ENCODE measurements at places on chromosomes 2 and 18. TPM values are rescaled to one million over a fixed set of nuclear protein-coding genes. Genes with fewer than 3 reads are reported as not detected.

KHK gene
- total RNA-seq = 0.22 TPM

CAPG gene
- 40.5 TPM for total RNA-seq

TTN gene
- under 0.01 TPM for total RNA-seq

UCN gene
- 1.1 TPM for total RNA-seq

CCL20 gene
- 1.1 TPM for total RNA-seq

TYMS gene
- total RNA-seq = 35.1 TPM

ERFE gene
- 2.4 TPM for total RNA-seq

IL1RL1 gene
- 0.22 TPM for total RNA-seq

AMER3 gene
- total RNA-seq = not detected

SCLY gene
- total RNA-seq = 11.4 TPM

MAP3K19 gene
- not detected for total RNA-seq

CROCC2 gene
- not detected for total RNA-seq

CFAP65 gene
- not detected for total RNA-seq

IL1RN gene
- not detected for total RNA-seq

GBX2 gene
- 0.66 TPM for total RNA-seq

RHOB gene
- total RNA-seq = 189 TPM

GAD1 gene
- total RNA-seq = 0.22 TPM

SCN9A gene
- total RNA-seq = 60.1 TPM

CRYGC gene
- total RNA-seq = not detected

IL36A gene
- not detected for total RNA-seq

AUP1 gene
- total RNA-seq = 152 TPM

ALPI gene
- total RNA-seq = not detected

ARHGAP15 gene
- total RNA-seq = not detected

CHST9 gene
- not detected for total RNA-seq

CNRIP1 gene
- total RNA-seq = 42.2 TPM

ANKRD62 gene
- total RNA-seq = not detected

SLC14A1 gene
- total RNA-seq = 18.2 TPM

GNLY gene
- not detected for total RNA-seq

FBXO36 gene
- total RNA-seq = 5.0 TPM

SERPINB10 gene
- total RNA-seq = 1.1 TPM

LONRF2 gene
- total RNA-seq = 0.88 TPM

XIRP2 gene
- total RNA-seq = 1.9 TPM

LYPD6B gene
- total RNA-seq = 12.5 TPM

LDLRAD4 gene
- total RNA-seq = 0.14 TPM

TM4SF20 gene
- not detected for total RNA-seq

YIPF4 gene
- total RNA-seq = 17.9 TPM

SNTG2 gene
- total RNA-seq = not detected

KCNK3 gene
- 0.29 TPM for total RNA-seq

GPAT2 gene
- 1.3 TPM for total RNA-seq

PROKR1 gene
- not detected for total RNA-seq

RAPH1 gene
- 33.0 TPM for total RNA-seq

SLC9A4 gene
- not detected for total RNA-seq

RTP5 gene
- total RNA-seq = not detected

RAB6C gene
- not detected for total RNA-seq

CCNYL1 gene
- 13.1 TPM for total RNA-seq

FNDC4 gene
- 14.0 TPM for total RNA-seq

NGEF gene
- total RNA-seq = 0.57 TPM

SH3RF3 gene
- 11.6 TPM for total RNA-seq

SPATA3 gene
- total RNA-seq = not detected
